ENCODE measurements at places on chromosomes 11 and 22.

DNA sequence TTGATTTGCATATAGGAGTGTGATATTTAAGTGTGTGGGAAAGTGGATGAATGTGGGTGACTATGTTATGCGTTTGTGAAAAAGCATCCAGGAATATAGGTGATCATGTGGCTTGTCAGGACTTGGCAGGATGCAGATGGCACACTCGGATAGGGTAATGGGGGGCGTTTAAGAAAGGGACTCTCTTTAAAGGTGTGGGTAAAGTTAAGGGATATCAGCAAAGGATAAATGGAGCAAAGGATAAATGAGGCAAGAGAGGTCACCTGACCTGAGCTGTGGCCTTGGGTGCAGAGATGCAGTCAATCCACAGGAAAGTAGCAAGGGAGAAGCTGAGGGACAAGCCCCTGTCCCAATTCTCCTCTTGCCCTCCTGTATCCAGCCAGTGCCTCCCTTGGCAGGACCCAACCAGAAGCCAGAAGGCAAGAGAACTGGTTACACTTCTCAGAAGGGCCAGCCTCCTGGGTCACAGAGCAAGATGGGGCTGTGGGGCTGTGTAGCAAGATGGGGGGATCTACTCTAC, 47.5 kb upstream of the GRAMD1B start:
- DNase-seq: no peak

DNA sequence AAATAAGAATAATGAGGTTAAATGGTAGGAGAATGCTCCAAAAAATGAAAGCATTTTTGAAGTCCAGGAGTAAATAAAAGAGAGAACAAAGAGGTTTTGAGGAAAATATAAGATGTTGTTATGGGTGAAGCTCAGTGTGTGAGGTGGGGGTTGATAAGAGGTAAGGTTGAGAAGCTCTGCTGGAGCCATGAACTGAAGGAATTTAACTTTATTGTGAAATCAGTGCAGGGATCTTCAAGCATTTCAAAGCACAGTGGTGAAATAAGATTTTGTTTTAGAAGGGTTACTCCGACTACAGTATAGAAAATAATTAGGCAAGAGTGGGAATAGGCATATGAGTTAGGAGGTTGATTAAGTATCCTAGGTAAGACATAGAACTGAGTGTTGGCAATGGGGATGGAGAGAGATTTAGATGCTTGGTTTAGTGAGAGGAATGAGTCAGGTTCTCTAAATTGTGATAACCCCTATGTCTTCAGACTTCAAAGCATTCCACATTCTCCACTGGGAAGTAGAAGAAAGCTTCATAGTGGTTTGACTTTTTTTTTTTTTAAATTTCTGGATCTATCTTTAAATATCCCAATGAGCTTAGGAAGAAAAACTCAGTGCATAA, 403.2 kb downstream of the AASDHPPT start:
- peak; percentile 63 for DNase-seq

- no peak for DNase-seq
Observed at GRCh38 chr11:16361108-16361865, 4.9 kb upstream of the SOX6 start.

DNA sequence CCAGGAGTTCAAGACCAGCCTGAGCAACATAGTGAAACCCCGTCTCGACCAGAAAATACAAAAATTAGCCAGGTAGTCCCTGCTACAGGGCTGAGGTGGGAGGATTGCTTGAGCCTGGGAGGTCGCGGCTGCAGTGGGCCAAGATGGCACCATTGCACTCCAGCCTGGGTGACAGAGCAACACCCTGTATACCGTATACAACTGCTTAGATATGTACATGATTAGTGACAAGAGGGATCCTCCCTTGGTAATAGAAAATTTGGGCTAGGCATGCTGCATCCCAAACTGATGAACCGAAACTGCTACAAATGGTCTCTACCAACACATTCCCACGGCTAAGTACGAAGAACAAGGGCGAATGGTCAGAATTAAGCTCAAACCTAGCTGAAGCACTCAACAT, 12.2 kb upstream of the SLC37A4 start:
- DNase-seq: no peak

DNA sequence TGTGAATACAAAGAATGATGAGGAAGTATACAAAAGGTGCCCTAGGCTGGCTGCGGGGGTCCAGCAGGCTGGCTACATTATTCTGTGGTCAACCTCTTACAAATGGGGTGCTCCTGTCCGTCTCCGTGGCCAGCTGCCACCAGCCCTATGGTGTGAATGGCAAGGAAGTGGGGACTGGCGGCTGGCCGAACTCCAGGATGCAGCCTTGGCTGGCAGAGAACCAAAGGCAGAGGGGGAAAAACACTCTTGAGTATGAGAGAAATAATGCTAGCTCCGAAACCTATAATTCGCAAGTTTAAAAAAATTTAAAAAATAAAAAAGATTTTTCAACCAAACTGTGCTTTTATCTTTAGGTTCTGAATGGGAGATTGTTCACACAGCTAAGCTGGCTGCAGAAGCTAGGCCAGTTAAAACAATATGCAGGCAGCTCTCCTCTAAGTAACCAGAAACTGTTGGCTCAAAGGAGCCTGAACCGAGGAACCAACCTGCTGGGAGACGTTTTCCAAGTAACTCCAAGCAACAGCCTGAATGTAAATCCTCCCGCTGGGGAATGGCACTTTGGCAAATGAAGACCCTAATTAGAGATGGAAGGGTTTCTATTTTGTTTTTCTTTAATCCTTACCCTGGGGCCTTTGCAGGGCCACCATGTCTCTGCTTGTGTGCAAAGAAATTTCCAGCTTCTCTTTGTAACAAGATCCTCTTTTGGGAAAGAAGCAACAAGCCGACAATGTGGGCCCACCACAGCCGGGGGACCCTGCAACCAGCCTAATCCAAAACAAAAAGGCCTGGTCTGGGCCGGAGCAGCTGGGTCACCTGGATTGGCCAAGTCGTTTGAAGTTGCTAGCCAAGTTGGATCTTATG, 50.2 kb downstream of the C22orf31 start:
- no peak for DNase-seq

DNA sequence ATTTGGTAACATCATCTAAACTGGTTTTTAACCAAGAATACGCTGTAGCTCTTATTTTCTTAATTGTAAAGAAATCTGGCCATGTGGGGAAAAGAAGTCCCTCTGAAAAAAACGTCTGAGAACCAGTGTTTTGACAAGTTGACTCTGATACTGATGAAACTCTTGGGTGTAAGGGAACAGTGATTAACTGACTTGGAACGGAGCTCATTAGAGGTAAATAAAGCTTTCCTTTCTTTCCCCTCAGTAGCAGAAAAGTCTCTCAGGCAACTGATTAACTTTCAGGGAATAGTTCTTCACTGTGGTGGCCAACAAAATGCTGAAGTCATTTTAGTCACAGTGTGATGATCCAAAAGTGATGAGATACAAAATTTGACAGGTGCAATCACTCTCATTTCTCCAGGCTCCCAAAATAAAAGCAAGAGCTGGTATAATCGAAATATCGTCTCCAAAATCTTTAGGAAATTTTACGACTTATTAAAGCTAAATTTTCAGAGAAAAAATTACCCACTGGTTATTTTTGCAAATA, 52.3 kb downstream of the SLC36A4 start:
- no peak for DNase-seq

- DNase-seq: no peak
Observed at GRCh38 chr11:11293798-11294550, 59.1 kb downstream of the CSNK2A3 start.

DNA sequence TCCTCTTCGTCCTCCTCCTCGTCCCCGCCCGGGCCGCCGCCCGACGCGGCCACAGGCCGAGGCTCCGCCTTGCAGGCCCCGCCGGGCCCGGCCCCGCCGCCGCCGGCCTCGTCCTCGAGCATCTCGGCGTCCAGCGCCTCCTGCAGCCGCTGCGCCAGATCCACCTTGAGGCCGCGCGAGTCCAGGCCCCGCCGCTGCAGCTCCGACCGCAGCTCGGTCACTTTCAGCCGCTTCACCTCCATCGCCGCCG, 417 bp downstream of the HNRNPUL2 start:
- no peak for DNase-seq

- DNase-seq: no peak
Observed at GRCh38 chr11:4060182-4060923, 34.2 kb upstream of the RRM1 start.

GRCh38 chr11:115910379-115910778, 406.2 kb upstream of the CADM1 start:
- DNase-seq: no peak

- peak; percentile 73 for DNase-seq
Observed at GRCh38 chr11:58675334-58676155, 53.1 kb downstream of the CNTF start.

DNA sequence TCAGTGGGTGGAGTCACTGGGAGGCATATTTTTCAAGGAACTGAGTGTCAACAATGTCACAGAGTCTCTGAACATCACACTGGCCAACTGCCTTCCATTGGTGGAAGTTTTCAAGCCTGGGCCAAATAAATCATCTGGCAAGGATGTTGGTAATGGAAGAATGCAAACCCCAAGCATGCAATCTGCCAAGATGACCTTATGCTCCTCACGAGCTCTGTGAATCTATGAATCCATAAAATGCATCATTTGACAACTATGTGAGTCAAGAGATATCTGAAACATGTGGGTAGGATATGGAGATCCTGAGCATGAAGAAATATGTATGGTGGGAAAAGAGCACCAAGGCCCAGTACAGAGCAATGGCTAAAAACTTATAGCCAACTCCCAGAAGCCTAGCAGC, 122.2 kb downstream of the PLEKHA7 start:
- peak; percentile 42 for DNase-seq

DNA sequence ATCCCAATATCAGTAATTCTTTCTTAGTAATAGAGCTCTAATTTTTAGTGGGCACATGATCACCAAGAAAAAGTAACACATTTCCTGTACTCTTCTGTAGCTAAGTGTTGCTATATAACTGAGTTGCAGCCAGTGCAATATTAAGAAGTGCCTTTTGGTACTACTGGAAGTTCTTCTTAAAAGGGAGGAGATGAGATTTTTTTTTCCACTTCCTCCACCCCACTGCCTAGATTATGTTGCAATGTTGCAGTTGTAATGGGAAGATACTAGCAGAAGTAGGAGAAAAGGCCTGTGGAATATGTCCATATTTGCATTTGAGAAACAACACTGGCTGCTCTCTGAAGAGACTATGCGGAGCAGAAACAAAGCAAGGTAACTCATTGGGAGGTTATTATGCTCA, 280.6 kb upstream of the ANO5 start:
- no peak for DNase-seq

DNA sequence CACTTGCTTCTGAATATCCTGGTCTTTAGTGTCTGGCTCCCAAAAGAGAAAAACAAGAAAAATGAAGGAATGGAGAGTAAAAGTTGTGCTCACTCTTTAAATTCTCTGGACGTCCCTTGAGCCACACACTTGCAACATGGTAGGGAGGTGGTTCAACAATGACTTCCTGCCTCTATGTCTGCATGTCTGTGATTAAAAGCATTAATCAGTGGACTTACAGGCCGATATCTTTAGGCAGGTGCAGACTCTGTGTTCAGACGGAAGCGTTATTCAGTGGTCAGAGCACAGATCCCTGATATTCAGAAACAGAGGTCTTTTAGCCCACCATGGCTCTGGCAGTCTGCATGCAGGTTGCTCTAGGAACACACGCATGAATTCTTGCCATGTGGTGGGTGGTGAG, 1920.0 kb upstream of the RAG2 start:
- DNase-seq: no peak

DNA sequence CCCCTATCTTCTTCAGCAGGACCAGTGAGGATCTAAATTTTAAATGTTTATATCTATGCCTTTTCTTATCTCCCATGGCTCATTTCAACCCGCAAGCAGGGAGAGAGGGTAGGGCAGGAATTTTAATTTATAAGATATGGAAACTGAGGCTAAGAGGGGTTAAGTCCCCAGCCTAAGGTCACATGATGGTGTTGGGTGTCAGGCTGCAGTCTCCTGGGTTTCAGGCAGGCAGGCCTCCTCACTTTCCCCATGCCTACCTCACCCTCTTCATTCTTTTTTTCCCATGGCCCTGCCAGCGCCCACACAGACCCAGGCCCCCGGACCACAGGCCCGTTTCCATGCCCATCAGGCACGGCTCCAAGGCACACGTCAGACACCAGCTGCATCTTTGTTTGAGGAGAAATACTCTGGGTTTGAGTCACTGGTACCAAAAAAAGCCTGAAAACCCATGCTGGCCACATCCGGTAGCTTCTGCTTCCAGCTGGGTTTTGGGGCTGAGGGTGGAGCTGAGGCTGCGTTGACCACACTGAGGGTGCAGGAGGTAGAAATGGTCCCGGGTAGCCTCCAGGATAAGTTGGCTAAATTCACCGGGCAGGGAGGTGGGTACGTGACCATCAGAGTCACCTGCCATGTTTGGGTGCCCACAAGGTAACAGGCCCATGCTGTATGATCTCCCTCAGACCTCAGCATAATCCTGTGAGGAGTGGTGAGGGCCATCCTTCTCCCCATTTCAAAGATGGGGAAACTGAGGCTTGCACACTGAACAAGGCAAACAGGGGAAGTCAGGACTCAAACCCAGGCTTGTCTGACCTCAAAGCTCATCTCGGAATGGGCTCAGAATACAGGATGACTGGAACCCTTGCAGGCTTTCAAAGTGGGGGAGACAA, 7.5 kb downstream of the CRYBB1 start:
- peak; percentile 83 for DNase-seq

DNA sequence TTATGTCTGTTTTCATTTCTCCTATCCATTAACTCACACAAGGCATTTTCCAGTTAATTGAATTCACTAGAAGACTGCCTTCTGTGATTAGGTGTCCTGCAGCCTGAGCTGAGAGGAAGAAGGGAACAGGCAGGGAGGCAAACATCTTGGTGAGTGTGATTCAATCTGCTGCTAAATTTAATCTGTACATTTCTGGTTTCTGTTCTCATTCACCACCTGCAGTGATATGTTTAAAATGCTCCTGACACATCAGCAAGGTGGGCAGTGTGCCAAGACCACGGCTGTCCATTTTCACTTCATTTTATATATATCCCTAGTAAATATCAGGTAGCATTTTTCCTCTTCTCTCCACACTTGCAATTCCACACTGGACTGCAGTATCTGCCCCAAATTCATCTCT, 416.5 kb downstream of the TMEM135 start:
- no peak for DNase-seq

- DNase-seq: no peak
Observed at GRCh38 chr22:46609175-46609690, 11.0 kb upstream of the GRAMD4 start.

DNA sequence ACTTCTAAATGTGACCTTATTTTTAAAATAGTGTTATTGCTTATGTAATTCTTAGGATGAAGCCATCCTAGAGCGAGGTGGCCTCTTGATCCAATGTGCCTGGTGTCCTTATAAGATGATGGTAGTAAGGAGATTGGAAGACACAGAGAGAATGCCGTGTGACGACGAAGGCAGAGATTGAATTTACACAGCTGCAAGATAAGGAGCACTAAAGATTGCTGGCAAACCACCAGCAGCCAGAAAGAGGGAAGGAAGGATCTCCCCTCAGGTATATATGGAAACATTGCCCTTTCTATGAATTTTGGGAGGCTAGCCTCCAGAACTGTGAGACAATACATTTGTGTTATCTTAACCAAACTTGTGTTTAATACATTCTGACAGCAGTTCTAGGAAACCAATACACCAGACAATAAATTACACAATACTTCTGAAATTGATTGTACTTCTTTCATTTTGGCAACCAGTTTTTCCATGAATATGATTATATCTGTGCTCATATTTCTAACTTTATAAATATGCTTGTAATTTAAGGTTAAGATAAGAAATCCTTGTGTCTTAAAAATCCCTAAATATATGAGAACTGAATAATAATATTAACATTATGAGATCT, 86.3 kb upstream of the VPREB1 start:
- DNase-seq: no peak

- DNase-seq: no peak
Observed at GRCh38 chr11:5197536-5197935, 2.9 kb downstream of the OR51V1 start.
